ENCODE measurements at places on chromosomes 6 and 20.
A peak's percentile ranks its signal among the peaks of the same experiment; 100 is the strongest.

DNA sequence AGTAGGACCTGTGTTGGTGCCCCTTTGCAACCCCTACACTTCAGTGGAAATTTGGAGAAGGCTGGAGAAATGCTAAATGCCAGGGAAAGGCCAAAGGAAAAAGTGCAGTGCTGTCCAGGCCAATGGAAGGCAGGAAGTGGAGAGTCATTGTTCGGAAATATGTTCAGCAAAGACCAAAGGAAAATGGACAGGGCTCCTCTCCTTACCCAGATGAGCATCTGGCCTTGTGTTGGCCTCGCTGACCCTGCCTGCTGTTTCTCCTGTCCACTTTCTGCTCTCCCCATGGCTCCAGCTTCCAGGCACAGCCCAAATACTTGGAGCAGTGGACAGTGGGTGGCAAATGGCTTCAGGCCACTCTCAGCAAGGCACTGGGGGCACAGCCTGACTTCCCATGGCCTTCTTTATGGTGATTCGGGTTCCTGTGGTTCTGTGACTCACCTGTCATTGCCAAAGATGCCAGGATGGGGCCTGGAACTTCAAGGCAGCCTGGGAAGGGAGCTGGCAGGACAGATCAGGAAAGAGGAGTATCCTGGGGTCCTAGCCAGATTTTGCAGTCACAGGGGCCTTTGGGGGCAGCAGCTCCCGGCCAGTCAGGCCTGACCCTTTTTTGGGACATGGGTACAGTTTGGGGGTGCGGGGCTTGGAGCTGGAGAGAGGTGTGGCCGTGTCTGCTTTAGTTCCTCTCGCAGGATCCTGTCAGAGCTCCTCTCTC lies 190.9 kb upstream of the SLC24A3 start:
- no peak for DNase-seq

DNA sequence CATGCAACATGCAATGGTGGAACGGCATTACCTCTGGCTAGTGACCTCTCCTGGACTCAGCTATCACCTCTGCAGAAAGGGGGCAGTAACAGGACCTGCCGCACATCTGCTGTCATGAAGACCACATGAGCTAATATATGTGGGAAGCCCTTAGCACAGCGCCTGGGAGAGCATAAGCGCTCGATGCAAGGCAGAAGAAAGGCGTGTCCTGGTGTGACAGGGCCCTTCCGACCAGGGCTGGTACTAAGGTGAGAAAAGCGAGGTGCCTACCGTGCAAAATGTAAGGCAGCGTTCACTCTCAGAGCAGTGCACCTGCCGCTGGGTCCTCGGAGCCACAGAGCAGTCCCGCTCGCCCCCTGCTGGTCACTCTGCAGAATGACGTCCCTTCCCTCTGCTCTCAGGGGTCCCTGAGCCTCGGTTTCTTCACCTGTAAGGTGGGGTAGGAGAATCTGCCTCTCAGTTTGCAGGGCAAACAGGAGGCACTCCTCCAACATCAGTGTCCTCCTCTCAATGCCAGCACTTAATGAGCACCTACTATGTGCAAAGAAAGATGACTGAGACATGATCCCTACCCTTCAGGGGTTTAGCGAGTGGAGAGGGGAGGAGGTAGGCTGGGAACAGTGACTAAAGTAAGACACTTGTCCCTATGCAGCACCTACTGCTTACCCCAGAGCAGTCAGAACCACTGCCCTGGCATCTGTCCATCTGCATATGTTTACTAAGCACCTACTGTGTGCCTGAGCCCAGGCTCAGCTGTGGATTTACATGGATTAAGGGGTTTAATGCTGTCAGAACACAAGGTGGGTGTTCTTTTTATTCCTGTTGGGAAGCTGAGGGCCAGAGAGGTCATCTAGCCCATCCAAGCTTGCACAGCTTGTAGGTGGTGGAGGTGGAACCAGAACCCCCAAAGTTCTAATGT lies 41.1 kb upstream of the PTGIS start:
- DNase-seq = peak; percentile 70

GRCh38 chr20:23889775-23890187 lies 10.2 kb upstream of the CST5 start:
- DNase-seq = peak; percentile 37

DNA sequence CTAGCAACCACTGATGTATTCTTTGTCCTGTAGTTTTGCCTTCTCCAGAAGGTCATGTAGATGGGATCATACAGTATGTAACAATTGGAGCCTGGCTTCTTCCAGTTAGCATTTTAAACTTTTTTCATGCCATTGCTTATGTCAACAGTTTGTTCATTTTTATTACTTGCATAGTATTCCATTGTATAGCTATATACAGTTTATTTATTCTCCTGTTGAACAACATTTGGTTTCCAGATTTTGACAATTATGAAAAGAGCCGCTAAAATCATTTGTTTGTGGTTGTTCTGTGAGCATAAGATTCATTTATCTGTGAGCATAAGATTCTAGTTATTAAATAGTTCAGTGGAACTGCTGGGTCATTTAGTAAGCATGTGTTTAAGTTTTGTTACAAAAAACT lies 23.5 kb upstream of the CMTR1 start:
- DNase-seq = no peak

GRCh38 chr6:28413681-28414080 lies 14.1 kb upstream of the ZSCAN12 start:
- DNase-seq = no peak

GRCh38 chr6:44000164-44000842 lies 126.9 kb downstream of the MRPL14 start:
- DNase-seq = peak; percentile 11

DNA sequence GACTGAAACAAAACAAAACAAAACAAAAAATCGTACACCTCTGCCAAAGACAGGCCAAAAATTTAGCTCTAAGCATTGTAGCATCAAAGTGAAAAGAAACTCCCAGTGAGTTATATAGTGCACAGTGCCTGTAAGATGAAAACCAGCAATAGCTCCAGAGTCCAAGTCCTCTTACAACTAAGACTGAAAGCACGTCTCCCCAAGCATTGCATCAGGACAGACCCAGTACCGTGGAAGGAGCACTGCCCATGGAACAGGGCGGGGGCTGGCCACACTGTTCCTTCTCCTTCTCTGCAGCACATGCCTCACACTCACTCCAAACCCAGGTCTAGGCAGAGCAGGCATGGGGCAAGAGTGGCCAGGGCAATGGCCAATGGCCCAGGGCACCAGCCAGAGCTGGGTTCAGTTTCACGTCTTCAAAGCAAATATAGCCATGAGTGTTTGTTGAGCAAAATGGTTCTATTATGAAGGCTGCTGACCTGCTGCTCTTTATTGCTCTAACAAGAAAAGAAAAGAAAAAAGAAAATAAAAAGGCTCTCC lies 72.2 kb upstream of the PBOV1 start:
- DNase-seq = no peak

DNA sequence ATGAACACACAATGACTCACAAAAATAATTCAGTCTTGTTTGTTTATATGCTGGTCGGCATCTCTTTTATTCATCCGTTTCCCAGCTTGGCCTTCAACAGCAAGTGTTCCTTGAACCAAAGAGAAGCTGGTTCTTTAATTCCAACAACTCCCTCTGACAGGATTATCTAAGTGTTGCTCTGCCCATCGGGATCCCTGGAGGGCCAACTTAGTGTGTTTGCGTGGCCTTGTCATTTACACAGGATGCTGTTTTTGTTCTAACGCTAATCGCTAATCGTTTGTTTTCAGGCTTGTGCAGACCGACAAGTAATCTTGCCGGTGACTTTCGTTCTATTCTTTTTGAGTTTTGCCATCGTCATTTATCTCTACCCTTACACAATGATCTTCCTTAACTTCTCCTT lies 267.4 kb upstream of the EXOC2 start:
- no peak for DNase-seq

DNA sequence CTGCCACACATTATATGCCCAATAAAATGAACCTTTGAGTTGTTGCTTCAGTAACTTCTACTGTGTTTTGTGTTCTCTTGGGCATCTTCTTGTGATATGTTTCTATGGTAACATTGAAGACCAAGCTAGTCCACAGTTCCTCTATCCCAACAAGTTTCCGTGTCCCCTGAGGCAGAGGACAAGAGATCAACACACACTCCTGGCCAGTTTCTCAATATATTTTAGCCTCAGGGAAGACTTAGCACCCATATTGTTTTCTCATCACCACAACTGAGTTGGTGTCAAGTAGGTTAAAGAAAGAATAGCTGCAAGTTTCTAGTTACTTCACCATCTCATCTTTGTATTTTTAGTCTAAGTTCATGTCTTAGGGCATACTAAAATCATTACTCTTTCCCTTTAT lies 277.5 kb downstream of the UST start:
- DNase-seq = no peak

- no peak for DNase-seq
Observed at GRCh38 chr6:22219925-22220324, 76.9 kb downstream of the PRL start.

DNA sequence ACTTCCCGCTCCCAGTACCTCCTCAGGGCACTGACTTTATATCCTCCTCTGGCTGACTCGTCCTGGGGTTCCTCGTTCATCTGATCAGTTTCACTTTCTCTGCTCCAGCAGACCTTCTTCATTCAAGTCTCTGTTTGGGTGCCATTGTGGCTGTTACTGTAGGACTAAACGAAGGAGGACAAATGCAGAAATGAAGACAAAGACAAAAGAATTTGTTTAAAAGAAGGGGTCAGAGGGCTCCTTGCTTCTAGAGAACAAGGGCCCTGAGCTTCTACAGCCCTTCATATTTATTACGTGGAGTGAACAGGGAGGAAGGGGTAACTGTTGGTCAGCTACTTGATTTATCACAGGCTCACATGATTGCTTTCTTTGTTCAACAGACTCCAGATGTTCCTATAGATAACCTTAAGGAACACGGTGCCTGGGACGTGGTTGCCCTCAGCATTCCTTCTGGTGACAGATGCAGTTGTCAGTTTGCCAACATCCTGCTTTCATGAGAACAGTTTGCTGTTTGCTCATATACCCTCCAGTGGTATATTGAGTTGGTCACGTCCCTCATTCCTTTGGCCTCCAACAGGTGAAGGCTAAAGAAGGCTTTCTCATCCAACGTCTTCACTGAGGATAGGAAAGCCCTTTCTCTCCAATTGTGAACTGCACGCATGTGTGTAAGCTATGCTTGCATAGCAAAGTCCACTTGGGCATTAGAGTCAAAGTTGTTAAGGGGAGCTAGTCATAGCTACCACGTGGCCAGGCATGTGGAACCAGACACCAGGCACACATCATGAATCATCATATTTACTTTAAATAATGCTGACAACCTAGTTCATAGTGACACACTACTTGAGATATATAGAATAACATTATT lies 69.1 kb upstream of the BTN3A2 start:
- no peak for DNase-seq

DNA sequence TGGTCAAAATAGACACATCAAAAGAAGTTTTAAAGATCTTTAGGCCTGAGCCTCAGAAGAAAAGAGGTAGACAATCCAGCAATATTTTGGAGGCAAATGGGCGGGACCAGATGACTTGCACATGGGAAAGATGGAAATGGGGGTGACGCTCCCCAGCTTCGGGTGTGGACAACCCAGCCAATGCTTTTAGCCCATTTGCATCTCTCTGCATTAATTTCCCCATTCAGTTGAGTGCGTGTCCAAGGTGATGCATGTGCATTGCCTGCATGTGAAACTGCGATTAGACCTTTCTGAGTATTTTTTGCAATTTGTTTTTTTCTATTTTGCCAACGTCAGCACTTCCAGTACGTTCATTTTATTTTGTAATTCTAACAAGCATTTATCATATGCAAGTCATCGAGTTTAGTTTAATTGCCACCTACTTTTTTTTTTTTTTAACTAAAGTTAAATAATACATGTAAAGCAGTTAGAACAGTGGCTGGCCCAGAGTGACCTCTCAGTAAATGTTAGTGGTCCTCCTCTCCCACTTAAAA lies 24.2 kb downstream of the PDRG1 start:
- DNase-seq = no peak

DNA sequence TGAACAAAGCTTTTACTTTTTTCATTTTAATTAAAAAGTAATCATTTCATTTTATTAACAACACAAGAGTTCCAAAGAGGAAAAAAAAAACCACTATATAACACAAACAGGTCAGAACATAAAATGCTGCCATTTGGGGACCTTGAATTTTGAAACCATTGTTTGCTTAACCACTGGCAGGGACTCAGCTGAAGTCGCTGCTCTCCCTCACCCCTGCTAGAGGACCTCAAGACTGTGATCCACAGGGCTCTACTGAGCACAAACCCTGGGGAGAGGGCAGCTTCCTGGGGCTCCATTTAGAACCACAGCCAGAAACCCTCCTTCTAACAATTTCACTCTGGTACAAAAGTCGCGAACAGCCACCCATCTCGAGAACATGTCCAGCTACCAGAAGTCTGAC lies 28.8 kb downstream of the NCOA5 start:
- DNase-seq = no peak

DNA sequence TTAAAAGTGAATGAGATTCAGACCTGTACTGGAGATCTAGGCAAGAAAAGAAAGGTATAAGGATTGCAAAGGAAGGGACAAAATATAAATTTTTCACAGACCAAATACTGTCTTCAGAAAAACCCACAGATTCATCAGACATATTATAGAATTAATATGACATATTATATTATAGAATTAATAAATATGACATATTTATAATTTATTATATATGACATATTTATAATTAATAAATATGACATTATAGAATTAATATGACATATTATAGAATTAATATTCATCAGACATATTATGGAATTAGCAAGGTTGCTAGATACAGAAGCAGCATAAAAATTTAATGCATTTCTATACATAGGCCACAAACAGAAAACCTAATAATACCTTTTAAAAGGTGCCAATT lies 44.7 kb upstream of the GNRH2 start:
- no peak for DNase-seq

- no peak for DNase-seq
Observed at GRCh38 chr20:37833221-37833896, 69.6 kb upstream of the VSTM2L start.

DNA sequence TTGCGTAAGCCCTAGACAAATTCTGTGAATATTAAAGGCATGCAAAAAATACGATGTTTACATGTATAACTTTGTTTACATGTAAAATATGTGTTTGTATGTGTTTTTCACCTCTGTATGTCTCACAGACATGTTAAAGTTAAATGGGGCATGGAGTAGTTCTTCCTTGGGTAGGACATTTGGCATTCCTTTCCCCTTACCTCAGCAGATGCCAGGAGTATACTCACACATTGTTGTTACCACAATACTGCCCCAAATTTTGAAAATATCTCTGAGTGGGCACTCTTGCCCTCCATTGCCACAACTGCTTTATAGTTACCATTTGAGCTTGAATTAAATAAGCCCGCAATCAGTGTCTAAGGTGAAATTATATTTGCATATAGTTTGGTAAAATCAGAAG lies 147.5 kb downstream of the MYO6 start:
- DNase-seq = no peak

DNA sequence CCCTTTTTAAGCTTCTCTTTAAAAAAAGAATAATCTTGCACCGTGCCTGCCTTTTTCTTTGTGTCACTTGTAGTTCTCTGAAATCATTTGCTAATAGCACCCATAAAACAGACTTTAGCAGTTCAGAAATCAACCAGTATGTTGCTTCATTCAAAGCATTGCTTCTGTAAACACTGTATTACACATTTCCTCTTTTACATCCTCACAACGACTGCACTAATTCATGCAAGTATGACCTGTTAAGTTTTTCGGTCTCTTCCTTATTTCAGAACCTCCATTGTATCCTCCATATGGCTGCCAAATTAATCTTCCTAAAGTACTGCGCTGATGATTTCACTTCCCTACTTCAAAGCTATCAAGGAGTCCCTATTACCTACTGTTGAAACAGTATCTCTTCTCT lies 142.9 kb upstream of the RNF217 start:
- DNase-seq = no peak

GRCh38 chr20:61937146-61937962 lies 128.3 kb downstream of the TAF4 start:
- DNase-seq = no peak
